Endodermal cell (in vitro differentiated cells): ENCODE measurements at places on chromosomes 16 and 17. TPM values are rescaled to one million over a fixed set of nuclear protein-coding genes. Genes with fewer than 3 reads are reported as not detected.

- no peaks in the 10 kb centered on the region for H3K27me3 ChIP-seq
- H3K4me3 ChIP-seq = no peak overlapping the region
- peak; percentile 95 for DNase-seq
- H3K4me1 ChIP-seq = peaks cover 22% of the 10 kb centered on the region
Measured at GRCh38 chr17:73360961-73361761, 49.4 kb upstream of the CDC42EP4 start.

DNA sequence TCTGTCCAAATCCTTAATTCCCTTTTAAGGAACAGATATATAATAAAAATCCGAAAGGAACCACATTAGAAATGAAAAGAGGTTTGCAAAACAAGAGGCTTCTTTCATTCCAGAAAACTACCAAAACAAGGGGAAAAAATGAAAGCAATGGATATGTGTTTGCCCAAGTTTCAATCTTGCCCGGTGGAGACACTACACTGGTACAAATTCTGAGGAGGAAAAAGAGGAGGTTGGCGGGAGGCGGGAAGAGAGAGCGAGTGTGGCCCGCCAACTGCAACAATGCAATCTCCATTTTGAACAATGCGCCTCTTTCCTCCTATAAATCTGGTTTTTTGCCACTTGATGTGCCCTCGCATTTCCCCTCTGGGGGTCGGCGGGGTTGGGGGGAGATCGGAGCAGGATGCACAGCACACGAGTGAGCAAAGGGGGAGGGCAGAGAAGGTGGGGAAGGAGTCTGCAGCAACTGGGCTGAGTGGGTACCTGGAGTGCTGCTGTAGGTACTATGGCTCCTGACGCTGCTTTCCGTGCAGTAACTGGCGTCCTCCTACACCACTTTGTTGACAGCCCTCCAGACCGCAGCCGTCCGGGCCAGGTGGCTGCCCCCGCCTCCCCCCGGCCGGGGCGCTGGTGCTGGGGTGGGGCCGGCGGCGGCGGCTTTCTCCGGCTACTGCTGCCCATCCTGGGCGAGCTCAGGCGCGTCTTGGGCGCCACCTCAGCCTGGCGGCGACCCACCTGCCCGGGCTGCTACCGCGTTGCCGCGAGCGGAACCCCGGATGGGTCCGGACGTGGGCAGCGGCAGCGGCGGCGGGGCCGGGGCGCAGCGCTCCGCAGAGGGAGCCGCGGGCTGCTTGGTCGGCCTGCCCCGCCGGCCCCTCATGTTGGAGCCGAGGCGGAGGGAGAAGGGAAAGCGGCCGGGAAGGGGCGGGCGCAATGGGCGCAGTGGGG lies 93.8 kb upstream of the PLEKHM1 start:
- H3K36me3 ChIP-seq = peaks cover 16% of the 10 kb centered on the region
- H3K27me3 ChIP-seq = no peaks in the 10 kb centered on the region
- peak overlapping the region; percentile 90 for H3K27ac ChIP-seq
- H3K4me1 ChIP-seq = peaks cover 3% of the 10 kb centered on the region
- DNase-seq = peak; percentile 92
- peak overlapping the region; percentile 97 for H3K4me3 ChIP-seq

- no peak overlapping the region for H3K4me3 ChIP-seq
- no peaks in the 10 kb centered on the region for H3K27me3 ChIP-seq
- H3K27ac ChIP-seq = no peak overlapping the region
- DNase-seq = no peak
- H3K36me3 ChIP-seq = no peaks in the 10 kb centered on the region
Measured at GRCh38 chr16:84948851-84949610, 62.3 kb downstream of the ZDHHC7 start.

The COPZ2 gene
- 0.55 TPM in 1 of 3 replicates, not detected in the others for total RNA-seq

The SULT1A3 gene
- total RNA-seq = 19.1 and 22.1 TPM in 2 replicates

DNA sequence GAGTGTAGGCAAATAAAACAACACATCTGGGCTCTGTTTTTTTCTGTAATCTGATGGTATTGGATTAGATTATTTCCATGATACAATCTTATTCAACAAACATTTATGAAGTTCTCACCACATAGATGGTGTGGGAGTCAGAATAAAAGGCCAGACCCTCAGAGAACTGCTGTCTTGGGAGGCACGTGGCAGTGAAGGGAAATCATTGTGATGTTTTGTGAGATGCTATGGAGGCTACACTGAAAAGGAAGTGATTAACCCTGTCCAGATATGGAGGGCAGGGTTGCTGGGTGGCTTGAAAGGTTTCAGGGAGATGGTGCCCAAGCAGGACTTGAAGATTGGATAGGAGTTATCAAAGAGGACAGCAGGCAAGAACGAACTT lies 35.6 kb downstream of the DHRS7B start:
- no peaks in the 10 kb centered on the region for H3K4me1 ChIP-seq
- no peaks in the 10 kb centered on the region for H3K27me3 ChIP-seq
- DNase-seq = no peak
- H3K36me3 ChIP-seq = no peaks in the 10 kb centered on the region

GRCh38 chr16:22427556-22427955 lies 53.1 kb upstream of the CDR2 start:
- H3K27ac ChIP-seq = no peak overlapping the region
- H3K27me3 ChIP-seq = no peaks in the 10 kb centered on the region
- DNase-seq = no peak

DNA sequence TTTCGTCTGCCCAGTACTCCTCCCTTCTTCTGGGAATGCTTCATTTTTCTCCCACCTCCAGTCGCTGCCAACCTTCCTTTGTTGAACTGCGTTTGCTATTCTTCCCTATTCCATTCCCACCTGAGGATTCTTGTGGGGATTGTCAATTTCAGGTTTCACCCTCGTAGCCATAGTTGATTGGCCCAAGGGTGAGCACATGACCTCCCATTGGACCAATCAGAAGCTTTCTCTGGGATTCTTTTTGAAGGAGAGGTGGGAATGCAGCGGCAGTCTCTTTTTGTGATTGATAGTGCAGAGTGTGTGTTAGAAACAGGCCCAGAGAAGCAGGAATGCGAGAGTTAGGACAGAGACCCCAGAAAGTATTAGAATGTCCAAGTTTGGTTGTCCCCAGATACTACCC lies 49.1 kb upstream of the GPRC5B start:
- H3K4me3 ChIP-seq = no peak overlapping the region
- H3K27ac ChIP-seq = no peak overlapping the region
- no peaks in the 10 kb centered on the region for H3K27me3 ChIP-seq
- no peaks in the 10 kb centered on the region for H3K4me1 ChIP-seq

DNA sequence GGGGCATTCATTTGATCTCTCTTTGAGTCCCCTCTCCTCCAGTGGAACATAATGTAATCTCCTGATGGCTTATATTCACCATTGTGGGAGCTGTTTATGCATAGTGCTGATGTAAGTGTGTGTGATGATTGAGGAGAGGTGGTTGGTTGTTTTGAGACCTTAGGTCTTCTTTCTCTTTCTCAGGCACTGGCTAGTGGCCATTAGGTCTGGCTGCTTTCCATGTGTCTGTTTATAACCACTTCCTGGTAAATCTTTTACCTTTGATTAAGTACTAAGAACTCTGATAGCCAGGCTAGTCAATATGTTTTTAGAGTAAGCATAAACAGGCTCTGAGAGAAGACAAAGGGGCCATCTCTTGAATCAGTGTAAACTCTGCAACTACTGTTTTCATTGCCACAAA lies 27.9 kb downstream of the VAT1L start:
- no peaks in the 10 kb centered on the region for H3K36me3 ChIP-seq
- no peak for DNase-seq
- H3K27ac ChIP-seq = no peak overlapping the region
- no peaks in the 10 kb centered on the region for H3K27me3 ChIP-seq

The GNGT2 gene
- total RNA-seq = 1.1 TPM in 2 replicates

The ZACN gene
- total RNA-seq = not detected in 3 replicates

DNA sequence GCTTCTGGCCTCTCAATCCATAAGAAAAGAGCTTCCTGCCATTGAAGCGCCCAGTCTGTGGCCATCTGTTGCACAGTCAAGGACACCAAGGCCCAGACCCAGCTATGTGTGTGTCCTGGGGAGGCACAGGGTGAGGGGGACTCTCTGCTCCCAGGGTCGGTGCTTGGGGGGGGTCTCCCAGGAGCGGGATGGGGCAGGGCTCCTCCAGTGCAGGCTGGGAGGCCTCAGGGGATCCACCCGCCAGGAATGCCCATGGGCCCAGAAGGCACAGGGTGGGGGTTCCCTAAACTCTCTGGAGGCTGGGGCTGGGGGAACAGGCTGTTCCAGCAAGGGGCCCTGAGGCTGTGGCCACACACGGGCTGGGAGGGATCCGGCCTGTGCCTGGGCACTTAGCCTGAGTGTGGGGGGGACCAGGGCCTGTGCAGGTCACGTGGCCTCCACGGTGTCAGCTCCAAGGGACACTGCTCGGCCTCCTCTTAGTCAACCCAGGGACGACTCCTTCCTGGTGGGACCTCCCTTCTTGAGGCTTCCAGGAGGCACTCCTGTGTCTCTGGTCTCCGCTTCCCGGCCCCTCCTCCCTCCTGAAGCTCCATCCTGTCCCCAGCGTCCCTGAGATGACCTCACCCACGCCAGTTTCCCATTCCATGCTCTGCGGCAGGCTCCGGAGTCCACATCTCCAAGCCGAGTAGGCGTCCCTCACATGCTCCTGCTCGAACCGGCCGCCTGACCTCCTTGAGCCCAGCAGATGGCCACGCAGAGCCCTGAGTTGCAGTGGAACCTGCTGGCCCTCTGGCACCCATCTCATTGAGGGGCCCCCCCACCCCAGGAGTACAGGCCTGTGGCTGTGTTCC lies 23.1 kb upstream of the BAHCC1 start:
- DNase-seq = peak; percentile 88
- H3K4me1 ChIP-seq = no peaks in the 10 kb centered on the region
- H3K27ac ChIP-seq = no peak overlapping the region
- no peaks in the 10 kb centered on the region for H3K36me3 ChIP-seq
- no peak overlapping the region for H3K4me3 ChIP-seq

- H3K36me3 ChIP-seq = peaks cover 30% of the 10 kb centered on the region
- H3K4me3 ChIP-seq = no peak overlapping the region
- H3K27me3 ChIP-seq = no peaks in the 10 kb centered on the region
- H3K27ac ChIP-seq = peak overlapping the region; percentile 29
- no peaks in the 10 kb centered on the region for H3K4me1 ChIP-seq
Measured at GRCh38 chr16:4660454-4661007, 32.8 kb upstream of the NUDT16L1 start.

DNA sequence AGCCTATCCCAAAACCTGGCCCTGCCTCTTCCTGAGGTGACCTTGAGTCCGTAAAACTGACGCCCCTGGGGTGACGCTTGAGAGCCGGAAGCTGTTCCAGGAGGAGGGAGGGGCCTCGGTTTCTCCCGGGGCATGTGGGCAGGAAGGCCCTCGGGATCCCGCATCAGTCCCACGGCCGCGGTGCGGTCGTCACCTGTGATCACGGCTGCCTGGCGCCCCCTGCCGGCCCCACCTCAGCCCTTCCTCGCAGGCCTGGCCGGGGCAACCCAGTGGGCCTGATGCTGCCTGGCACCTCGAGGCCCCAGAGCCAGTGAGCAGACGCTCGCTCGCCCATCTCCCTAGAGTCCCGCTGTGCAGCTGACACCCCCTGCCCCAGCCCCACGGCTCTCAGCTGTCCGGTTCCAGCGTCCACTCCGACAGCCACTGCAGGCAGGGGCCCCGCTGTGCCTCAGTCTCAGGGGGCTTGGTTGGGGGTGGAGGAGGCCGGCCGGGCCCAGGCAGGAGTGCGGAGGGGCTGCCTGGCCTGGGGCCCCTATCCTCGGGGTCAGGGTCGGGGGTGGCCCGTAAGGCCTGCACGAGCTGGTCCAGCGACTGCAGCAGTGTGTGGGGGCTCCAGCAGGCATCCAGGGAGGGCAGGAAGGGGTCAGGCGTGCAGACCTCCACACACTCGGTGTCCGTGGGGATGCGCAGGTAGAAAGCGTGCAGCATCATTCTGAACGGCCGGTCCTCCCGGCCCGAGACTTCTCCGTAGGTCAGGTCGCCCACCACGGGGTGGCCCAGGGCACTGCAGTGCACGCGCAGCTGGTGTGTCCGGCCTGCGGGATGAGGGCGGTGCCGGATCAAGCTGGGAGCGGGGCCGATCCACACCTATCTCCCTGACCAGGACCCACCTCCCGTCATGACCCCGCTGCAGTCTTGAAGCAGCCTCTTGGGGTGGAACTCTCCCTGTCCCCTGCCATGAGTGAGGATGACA lies 2.3 kb downstream of the RPUSD1 start:
- H3K4me3 ChIP-seq = no peak overlapping the region
- DNase-seq = peak; percentile 96
- peaks cover 4% of the 10 kb centered on the region for H3K4me1 ChIP-seq
- H3K36me3 ChIP-seq = peaks cover 16% of the 10 kb centered on the region

DNA sequence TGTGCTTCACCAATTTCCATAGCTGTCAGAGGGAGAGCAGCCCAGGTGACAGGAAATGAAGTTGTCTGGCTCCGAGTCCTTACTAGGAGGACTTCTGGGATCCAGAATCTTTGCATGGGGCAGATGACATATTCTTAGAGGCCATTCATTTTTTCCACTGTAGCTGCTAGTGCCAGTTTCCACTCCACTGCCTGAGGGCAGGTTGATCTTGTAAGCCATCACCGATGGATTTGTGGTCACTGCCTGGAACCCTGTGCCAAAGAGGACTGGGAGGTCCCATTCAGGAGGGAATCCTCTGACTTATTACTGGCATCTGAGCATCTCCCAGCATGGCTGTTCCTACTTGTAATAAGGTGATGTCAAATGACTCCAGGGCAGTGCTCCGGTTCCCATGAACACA lies 144.1 kb upstream of the KCNJ18 start:
- no peak overlapping the region for H3K27ac ChIP-seq
- no peak for DNase-seq
- no peaks in the 10 kb centered on the region for H3K27me3 ChIP-seq
- peak overlapping the region; percentile 95 for H3K4me3 ChIP-seq
- H3K36me3 ChIP-seq = peaks cover 47% of the 10 kb centered on the region
